ENCODE measurements at places on chromosomes 1 and 21. TPM values are rescaled to one million over a fixed set of nuclear protein-coding genes. Genes with fewer than 3 reads are reported as not detected.

DNA sequence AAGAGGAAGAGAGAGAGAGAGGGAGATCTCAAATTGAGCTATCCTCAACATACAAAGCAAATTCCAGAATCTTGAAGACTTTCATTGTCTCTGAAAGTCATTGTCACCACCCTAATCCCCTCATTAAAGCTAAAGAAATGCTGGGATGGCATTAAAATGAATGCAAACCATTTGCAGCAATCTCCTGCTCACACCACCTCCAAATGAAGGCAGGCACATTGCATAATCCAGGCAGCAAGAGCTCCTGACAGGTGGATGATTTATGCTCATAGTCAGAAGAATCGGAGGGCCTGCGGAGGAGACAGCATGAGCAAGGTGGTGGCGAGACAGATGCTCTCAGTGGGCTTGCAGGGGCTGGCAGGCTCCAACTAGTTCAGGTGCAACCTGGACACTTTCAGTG lies 90.2 kb downstream of the ESRRG start:
- H3K36me3 ChIP-seq: no peaks in the 10 kb centered on the region
- no peaks in the 10 kb centered on the region for H3K27me3 ChIP-seq
- no peak overlapping the region for H3K4me3 ChIP-seq
- H3K27ac ChIP-seq: no peak overlapping the region
- no peaks in the 10 kb centered on the region for H3K4me1 ChIP-seq

GRCh38 chr1:170864238-170864637 lies 71.1 kb upstream of the MROH9 start:
- H3K4me1 ChIP-seq: no peaks in the 10 kb centered on the region
- H3K27ac ChIP-seq: no peak overlapping the region
- H3K27me3 ChIP-seq: no peaks in the 10 kb centered on the region

Gene DNAJB4
- 10.1 TPM for polyA plus RNA-seq

Gene FCGR1A
- not detected for polyA plus RNA-seq

Gene GBP7
- polyA plus RNA-seq: not detected

- no peaks in the 10 kb centered on the region for H3K4me1 ChIP-seq
- no peaks in the 10 kb centered on the region for H3K27me3 ChIP-seq
- no peak for DNase-seq
- no peaks in the 10 kb centered on the region for H3K36me3 ChIP-seq
- no peak overlapping the region for H3K4me3 ChIP-seq
Measured at GRCh38 chr21:34593423-34593822, 21.5 kb downstream of the RCAN1 start.

DNA sequence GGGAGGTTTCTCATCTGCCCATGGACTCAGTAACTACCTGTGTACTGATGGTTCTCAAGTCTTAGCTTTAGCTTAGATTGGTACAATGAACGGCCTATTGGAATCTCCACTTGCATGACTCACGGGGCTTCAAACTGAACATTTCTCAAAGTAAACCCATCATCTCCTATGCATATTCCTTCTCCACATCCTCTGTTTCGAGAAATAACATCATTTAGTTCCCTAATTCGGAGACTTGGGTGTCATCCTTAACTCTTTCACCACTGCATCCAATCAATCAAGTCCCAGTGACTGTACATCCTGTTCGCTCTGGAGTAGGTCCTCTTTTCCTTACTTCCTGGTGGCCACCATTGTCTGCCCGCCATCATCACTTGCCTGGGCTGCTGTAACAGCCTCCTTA lies 55.8 kb downstream of the LGR6 start:
- no peaks in the 10 kb centered on the region for H3K27me3 ChIP-seq
- H3K27ac ChIP-seq: no peak overlapping the region
- H3K36me3 ChIP-seq: no peaks in the 10 kb centered on the region
- H3K4me3 ChIP-seq: no peak overlapping the region
- no peak for DNase-seq

Gene RHBDL2
- not detected for polyA plus RNA-seq

- H3K4me1 ChIP-seq: peaks cover 3% of the 10 kb centered on the region
- no peak overlapping the region for H3K4me3 ChIP-seq
- H3K27me3 ChIP-seq: no peaks in the 10 kb centered on the region
- H3K36me3 ChIP-seq: no peaks in the 10 kb centered on the region
Measured at GRCh38 chr1:226310637-226311195, 1.8 kb upstream of the LIN9 start.

GRCh38 chr1:185934476-185935189 lies 200.4 kb downstream of the HMCN1 start:
- H3K27me3 ChIP-seq: no peaks in the 10 kb centered on the region
- H3K4me3 ChIP-seq: no peak overlapping the region
- no peaks in the 10 kb centered on the region for H3K36me3 ChIP-seq
- no peak overlapping the region for H3K27ac ChIP-seq

DNA sequence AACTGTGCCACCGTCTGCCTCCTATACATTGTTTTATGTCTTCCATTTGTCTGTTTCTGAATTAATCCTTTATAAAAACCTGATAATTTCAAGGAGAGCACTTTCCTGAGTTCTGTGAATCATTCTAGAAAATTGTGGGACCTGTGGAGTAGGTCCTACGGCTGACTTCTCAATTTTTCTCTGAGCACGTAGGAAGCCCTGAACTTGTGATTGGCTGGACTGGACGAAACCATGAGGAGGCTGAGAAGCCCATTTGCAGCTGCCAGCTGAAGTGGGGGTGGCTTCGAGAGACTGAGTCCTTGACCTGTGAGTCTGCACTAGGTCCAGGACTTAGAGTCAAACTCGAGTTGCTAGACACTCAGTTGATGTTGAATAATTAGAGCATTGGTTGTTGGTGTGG lies 277.1 kb upstream of the NCAM2 start:
- no peak overlapping the region for H3K27ac ChIP-seq
- H3K27me3 ChIP-seq: no peaks in the 10 kb centered on the region
- H3K36me3 ChIP-seq: no peaks in the 10 kb centered on the region
- no peak overlapping the region for H3K4me3 ChIP-seq
- H3K4me1 ChIP-seq: no peaks in the 10 kb centered on the region

DNA sequence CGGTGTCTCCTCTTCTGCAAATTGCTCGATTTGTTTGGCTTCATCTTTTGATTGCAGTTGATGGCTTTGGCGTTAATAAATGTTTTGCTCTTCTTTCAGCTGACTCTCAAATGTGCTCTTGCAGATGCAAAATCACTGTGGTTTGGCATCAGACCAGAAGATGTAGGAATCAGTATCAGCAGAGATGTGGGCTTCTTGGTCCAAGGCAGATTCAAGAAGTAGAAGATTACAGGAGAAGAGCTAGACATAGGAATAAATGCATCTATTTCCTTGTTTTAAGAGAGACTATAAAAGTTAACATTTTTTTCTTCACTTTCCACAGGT lies 59.8 kb upstream of the BACH1 start:
- H3K27me3 ChIP-seq: no peaks in the 10 kb centered on the region
- no peak for DNase-seq
- H3K4me3 ChIP-seq: no peak overlapping the region
- H3K36me3 ChIP-seq: no peaks in the 10 kb centered on the region
- peaks cover 47% of the 10 kb centered on the region for H3K4me1 ChIP-seq
- H3K27ac ChIP-seq: no peak overlapping the region

- DNase-seq: no peak
- H3K4me1 ChIP-seq: no peaks in the 10 kb centered on the region
- H3K36me3 ChIP-seq: no peaks in the 10 kb centered on the region
- no peak overlapping the region for H3K4me3 ChIP-seq
- H3K27me3 ChIP-seq: no peaks in the 10 kb centered on the region
- no peak overlapping the region for H3K27ac ChIP-seq
Measured at GRCh38 chr21:26195708-26196107, 25.1 kb upstream of the APP start.

Gene C1orf87
- not detected for polyA plus RNA-seq

DNA sequence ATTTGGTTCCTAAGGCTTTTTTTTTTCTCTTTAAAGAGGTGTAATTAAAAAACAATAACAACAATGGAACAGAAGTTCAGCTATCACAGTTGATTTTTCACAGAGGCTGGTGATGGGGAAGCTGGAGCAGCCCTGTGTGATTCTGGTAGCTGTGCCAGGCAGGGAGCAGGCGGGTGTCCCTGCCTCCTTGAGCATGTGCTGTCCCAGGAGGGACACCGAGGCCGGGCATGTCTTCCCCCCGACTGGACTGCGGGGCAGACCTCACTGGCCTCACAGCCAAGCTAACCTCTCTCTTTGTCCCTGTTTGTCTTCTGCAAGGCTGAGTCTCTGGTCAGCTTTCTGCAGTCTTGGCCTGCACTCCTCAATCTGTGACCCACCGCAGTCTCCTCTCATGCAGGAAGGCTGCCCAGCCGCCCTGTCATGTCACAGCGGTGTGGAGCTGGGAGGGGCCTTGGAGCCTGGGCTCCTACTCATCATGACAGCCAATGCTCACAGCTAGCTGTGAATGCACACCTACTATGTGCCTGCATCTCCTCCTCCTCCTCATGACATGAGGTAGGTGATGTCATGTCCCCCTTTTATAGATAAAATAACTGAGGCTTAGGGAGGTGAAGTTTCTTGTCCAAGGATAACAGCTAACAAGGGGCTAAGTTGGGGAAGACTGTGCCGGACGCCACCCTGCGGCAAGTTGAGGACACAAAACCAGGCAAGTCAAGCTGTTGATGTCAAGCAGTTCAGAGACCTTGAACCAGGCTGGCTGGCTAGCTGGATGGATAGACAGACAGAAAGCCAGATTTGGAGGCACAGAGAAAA lies 10.3 kb upstream of the ACTL8 start:
- H3K27me3 ChIP-seq: no peaks in the 10 kb centered on the region
- H3K27ac ChIP-seq: no peak overlapping the region
- H3K36me3 ChIP-seq: no peaks in the 10 kb centered on the region

DNA sequence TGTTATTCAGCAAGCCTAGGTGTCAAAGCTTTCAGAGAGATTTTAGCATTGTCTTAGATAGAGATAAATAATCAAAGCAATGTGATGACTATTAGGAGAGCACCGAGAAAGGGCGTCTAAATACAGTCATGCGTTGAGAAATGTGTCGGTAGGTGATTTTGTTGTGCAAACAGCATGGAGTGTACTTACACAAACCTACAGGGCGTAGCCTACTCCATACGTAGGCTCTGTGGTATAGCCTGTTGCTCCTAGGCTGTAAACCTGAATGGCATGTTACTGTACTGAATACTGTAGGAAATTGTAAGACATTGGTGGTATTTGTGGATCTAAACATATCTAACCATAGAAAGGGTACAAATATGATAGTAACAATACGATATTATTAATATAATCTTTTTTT lies 31.8 kb downstream of the KIF1B start:
- no peaks in the 10 kb centered on the region for H3K36me3 ChIP-seq
- no peak overlapping the region for H3K27ac ChIP-seq
- no peak overlapping the region for H3K4me3 ChIP-seq
- H3K4me1 ChIP-seq: peaks cover 12% of the 10 kb centered on the region
- H3K27me3 ChIP-seq: no peaks in the 10 kb centered on the region
